ENCODE measurements at places on chromosomes 13 and 19.

GRCh38 chr19:2446381-2446780, 10.4 kb downstream of the LMNB2 start:
- DNase-seq: no peak

- no peak for DNase-seq
Observed at GRCh38 chr13:96993634-96994016, 651 bp downstream of the OXGR1 start.

DNA sequence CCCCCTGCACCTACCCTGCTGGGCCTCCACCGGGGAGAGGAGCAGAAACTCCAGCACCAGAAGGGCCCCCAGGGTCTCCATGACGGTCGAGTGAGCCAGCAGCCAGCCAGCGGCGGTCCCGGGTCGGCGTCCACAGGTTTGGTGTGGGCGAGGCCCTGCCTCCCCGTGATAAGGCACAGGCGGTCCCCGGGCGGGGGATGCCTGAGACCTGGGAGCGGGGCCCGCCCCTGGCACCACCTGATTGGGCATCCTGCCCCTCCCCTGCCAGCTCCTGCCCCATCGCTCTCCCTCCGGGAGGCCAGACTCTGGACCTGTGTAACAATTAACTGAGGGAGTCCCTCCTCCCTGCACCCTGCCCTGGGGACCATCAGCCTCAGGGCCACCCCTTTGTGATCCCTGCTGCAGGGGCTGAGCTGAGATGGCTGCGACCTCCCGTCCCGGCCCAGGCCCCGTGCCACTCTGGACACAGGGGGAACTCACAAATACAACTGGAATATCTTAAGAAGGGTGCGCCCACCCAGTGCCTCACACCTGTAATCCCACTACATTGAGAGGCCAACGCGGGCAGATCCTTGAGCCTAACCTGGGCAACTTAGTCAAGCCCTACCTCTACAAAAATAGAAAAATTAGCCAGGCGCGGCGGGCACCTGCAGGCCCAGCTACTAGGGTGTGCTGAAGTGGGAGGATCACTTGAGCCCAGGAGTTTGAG, at the start of gene SMIM24:
TSS of gene SMIM24 (minus strand) at position 143 of the 709 bp plus-strand sequence. CDS start at position 81, 62 bp downstream.
- DNase-seq: no peak

- peak; percentile 20 for DNase-seq
Observed at GRCh38 chr13:49253310-49253709, 5.6 kb downstream of the CDADC1 start.

GRCh38 chr19:13959962-13960862, 7.9 kb downstream of the DCAF15 start:
- DNase-seq: no peak

DNA sequence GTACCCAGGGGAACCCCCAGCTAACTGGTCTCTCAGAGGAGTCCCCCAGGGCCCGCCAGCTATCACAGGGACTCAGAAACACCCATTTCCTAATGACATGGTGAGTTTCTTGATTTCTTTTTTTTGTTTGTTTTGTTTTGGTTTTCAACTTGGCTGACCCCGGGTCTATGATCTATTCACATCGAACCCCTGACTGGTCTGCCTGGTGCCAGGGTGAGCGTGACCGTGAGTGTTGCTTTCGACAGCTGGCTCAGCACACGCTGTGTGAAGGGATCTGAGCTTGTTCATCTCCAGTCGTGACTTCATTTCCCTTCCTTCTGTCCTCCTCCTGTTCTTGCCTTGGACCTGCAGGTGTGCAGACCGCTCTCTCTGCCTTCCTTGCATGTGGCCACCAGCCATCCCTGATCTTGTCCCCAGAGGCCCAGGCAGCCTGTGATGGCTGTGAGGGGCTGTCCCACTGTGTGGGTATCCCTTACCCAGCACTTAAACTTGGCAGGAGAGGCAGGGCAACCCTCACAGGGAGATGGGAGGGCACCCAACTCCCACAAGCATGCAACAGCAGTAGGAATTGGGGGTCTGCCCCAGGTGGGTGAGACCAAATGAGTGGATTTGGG, 26.2 kb downstream of the TMEM161A start:
- DNase-seq: no peak

DNA sequence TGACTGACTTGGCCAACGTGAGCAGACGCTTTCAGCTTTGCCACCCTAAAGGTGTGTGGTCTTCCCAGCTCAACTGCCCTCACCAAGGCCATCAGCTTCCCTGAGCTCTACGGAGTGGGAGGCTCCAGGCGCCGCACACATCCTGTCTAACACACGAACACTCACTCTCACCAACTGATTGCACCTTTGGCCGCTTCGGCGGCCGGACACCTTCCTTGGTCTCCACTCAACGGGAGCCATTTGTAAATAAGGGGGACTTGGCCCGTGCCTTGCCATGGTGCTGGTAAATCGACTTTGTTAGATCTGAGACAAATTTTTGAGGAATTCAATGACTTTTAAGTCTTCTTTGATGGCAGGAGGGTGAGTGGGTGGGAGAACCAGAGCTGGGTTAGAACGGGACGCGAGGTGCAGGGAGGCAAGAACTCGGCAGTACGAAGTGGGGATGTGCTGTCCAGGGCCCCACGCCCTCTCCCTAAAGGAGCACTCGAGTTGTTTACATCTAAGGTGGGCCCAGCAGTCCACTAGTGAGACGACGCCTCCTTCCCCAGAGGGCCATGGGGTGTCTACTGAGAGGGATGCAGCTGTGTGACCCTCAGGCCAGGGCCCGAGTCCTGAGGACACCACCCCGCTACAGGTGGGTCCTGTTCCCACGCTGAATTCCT, 4.4 kb downstream of the C13orf46 start:
- DNase-seq: no peak

- peak; percentile 55 for DNase-seq
Observed at GRCh38 chr13:26785838-26786630, 25.4 kb upstream of the GPR12 start.

DNA sequence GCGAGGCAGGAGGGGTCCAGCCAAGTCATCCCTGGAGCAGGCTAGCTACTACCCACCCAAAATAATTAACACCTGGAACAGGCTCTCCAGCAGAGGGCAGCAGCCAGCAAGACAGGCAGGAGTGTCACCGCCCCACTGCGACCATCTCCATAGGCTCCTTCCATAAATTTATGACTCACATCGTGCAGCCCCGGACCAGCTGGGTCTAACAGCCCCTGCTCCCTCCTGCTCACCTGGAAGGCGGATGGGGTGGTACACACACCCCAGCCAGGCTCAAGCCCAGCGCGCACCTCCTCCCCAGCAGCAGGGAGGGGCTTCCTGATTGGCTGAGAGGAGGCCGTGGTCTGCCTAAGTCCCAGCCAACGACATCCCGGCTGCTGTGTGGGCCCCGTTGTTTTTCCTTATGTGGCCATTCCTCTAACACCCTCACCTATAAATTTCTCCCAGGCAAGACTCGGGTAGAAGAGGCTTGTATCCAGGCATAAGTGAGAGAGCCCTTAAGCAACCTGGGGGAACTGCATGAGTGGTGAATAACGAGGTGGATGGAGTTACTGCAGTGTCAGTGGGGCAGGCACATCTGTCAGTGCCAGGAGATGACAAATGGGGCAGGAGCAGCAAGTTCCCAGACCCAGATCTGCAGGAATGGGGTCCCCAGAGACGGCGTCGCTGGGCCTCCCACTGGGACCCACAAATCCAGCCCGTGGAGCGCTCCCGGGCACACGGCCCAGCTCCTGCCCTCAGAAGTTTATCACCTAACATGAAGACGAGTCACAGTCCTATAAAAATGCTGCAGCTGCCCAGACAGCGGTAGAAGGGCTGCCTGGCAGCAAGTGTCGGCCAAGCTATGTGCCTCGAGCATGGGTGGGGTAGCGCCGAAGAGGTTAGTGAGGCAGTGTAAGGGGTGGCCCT, 43.1 kb downstream of the CEBPG start:
- peak; percentile 73 for DNase-seq

DNA sequence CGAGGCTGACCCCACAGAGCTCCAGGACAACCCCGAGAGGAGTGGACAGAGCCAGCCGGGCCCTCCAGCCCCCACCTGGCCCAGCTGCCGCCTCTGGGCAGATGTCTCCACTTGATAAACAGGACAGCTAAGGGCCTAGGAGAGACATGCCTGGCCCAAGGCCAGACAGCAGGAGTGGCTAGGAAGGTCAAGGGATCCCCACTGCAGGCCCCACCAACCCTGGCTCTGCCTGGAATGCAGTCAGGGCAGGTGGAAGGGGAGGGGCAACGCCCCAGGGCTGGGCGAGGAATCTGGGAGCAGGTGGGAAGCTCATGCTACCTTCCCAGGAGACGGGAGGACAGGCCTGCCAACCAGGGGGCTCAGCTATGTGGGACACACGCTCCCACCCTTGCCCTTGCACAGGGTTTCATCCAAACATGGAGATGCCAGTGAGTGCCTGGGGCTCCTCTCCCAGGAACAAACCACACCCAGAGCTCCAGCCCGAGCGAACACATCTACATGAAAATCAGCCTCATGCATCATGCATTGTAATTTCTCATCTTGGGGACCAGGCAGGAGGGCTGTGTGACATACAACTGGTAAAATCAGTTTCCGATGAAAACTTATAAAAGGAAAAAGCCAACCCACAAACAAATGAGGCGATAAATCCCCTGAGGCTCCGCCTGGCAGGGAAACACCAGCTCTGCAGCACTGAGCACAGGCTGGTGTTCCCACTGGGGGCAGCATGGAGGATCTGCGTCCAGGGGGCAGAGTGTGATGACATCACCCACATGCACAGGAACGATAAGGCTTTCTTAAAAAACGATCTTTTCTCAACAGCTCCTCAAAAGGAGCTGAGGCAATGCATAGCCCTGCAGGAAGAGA, 25.0 kb downstream of the SH3GL1 start:
- DNase-seq: no peak

GRCh38 chr13:22030321-22030720, 359.4 kb downstream of the FGF9 start:
- no peak for DNase-seq

DNA sequence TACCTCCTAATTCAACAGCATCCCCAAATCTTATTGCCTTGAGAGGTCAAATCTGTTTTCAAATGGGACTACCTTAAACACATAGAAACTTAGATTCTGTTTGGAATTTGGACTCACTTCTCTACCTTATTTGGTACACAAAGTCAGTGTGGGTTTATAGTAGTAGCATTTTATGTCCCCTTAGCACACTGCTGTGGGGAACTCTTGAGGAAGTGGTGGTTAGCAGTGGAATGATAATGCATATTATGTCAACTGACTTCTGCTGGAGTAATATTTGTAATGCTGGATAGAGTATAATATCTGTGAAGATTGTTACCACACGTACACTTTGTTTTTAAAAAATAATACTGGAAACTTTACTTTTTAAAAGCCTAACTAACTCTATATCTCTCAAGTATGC, 386.3 kb downstream of the NDFIP2 start:
- no peak for DNase-seq

DNA sequence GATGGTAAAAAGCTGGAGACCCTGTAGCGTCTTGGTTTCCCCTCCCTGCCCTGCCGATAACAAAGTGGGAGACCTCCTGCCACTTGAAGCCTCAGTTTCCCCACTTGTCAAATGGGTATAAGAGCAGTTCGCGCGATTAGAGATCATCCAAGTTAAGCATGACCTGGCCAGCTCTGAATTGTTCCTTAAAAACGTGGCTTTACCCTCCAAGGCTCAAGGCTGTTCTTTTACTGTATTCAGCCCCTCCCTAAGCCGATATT, 421 bp downstream of the TNPO2 start:
- no peak for DNase-seq

DNA sequence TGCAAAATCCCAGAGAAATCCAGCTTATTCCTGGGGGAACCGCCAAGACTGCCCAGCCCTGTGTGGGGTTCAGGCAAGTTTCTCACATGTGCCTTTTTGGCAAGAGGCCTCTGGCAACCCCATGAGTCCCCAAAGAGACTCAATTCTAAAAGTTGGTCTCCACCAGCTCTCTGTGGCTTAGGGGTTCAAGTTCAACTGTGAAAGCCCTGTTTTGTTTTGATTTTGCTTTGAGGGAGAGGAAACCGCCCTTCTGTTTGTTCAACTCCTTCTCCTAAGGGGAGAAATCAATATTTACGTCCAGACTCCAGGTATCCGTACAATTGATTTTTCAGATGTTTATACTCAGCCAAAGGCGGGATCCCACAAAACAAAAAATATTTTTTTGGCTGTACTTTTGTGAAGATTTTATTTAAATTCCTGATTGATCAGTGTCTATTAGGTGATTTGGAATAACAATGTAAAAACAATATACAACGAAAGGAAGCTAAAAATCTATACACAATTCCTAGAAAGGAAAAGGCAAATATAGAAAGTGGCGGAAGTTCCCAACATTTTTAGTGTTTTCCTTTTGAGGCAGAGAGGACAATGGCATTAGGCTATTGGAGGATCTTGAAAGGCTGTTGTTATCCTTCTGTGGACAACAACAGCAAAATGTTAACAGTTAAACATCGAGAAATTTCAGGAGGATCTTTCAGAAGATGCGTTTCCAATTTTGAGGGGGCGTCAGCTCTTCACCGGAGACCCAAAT, 583 bp upstream of the LDLR start:
- DNase-seq: peak; percentile 34

- DNase-seq: no peak
Observed at GRCh38 chr19:58330458-58330857, 3.7 kb downstream of the ZSCAN22 start.

GRCh38 chr19:12664406-12665280, 1.9 kb downstream of the MAN2B1 start:
- peak; percentile 28 for DNase-seq

DNA sequence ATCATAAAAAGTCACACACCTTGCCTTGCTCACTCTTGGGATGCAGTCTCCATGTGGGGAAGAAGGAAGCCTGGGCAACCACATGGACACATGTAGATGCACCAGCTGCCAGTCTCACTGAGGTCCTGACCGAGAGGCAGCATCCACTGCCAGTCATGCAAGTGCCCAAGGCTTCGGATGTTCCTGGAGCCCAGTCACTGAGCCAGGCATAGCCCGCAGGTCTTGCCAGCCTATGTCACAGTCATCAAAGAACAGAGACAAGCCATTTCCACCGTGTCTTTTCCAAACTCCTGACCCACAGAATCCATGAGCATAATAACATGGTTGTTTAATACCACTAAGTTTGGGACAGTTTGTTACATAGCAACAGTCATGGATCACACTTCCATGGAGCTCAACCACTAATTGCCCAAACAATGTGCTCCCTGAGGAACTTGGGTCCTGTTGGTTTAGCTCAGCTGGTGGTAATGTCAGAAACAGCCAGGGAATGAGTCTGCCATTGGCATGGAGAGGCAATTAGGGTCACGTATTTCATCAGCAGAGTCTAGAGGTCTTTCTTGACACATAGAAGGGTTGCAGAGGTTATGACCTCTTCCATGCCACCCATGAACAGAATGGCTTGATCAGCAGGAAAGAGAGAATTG, 21.5 kb downstream of the STARD13 start:
- DNase-seq: no peak

- no peak for DNase-seq
Observed at GRCh38 chr13:110855363-110855762, 59.5 kb downstream of the ANKRD10 start.

DNA sequence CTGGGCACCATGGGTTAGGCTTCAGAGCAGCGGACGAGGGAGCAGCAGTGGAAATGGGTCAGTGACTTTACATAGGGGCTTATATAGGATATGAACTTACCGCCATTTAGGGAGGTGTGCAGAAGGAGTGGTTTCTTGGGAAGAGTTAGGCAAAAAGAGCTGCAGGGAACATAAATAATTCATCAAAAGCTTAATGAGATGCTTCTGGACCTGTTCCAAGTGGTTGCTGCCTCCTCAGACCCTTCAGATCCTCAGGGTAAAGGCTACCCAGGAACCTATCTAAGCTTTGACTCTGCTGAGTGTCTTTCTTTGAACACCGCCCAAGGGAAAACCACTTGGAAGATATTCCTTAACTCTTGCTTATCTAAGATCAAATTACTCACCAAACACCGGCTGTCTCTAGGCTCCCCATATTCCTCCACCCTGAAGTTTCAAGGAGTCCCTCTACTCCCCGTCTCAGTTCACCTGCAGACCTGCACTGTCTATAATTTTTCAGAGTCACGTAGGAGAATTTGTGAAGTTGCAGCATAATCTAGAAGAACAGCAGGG, at the start of gene IGFL4:
TSS of gene IGFL4 (minus strand) at position 51 of the 549 bp plus-strand sequence. CDS start at position 11, 40 bp downstream.
- no peak for DNase-seq
